ENCODE measurements at places on chromosomes 5 and 9.
A peak's percentile ranks its signal among the peaks of the same experiment; 100 is the strongest.

DNA sequence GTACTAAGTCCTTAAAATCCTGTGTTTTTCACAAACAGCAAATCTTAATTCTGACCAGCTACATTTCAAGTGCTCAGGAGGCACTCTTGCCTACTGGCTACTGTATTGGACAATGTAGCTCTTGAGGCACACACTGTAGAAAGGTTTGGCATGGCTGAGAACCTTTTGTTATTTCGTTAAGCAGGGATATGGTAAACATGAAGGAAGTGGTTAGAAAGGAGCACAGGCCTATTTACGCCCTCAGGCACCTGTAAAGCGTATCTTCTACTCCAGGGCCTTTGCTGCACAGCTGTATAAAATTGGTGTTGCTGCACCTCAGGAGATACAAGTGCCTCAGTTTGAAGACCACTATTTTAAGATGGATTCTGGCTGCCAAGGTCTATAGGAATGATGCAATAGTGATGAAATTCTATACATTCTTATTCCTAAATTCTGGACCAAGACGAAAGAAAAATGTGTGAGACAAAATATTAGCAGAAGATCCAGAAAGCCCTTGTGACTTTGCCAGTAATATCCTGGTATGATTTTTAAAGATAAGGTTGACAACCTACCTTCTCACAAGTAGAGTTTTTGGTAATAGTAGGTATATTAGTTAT lies 9.3 kb upstream of the OTULIN start:
- no peak for DNase-seq

DNA sequence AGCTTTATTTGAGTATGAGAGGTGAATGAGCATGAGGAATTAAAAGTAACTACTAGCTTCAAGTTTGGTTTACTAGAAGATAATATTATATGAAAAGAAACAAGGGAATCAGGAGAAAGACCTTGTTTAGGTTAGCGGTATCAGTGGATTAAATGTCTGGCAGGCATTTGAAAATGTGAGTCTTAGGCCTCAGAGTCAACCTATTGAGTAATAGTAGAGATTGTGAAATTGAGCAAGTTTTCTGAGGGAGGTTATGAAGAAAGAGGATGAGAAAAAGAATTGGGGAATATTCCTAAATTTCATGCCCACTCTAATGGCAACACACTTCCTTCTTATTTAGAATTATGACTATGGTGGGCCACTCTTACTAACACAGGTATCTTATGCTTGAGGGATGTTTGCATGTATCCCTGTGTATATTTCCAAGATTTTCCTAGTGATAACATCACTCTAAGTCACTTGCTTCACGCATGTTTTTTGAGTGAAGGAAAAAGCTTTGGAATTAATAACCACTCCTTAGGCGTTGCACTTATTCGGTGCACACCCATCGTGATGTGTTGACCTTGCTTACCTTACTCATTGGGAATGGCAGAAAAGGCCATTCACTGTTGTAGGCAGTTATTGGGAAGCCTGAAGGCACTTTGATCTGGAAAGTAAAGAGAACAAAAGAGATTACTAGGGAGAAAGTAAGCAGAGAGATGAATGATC lies 8.2 kb upstream of the ELL2 start:
- no peak for DNase-seq

- no peak for DNase-seq
Measured at GRCh38 chr5:17099946-17100345, 117.5 kb upstream of the BASP1 start.

DNA sequence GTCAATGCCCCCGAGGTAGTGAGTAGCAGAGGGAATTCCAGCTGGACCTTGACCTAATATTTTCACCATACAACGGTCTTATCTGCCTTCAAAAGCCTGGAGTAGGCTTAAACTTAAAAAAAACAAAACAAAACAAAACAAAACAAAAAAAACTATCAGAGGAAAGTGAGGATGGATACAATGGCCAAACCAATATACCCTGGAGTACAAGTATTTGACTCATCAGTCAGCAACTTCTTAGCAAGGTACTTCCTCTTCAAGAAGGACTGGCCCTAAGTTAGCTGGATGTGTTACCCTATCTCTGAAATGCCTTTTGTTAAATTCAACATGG lies 160.6 kb upstream of the GNA14 start:
- DNase-seq = no peak

DNA sequence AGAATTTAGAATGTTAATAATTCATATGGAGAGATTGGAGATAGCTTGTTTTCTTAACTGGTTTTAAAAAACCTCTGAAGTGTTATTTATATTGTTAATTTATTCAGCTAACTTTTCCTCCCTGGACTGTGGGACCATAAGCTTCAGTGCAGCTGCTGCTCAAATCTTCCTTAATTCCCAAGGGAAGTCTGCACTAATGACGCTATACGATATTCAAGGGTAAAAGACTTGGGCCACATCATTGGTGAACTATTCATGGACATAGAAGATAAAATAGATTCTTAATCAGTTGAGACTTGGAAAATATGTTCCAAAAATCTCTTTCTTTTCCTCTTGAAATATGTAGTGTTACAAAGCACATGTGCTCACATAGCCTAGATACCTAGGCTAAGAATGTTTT lies 31.1 kb upstream of the GAS1 start:
- DNase-seq = no peak

GRCh38 chr9:76534026-76534425 lies 75.0 kb downstream of the GCNT1 start:
- no peak for DNase-seq

DNA sequence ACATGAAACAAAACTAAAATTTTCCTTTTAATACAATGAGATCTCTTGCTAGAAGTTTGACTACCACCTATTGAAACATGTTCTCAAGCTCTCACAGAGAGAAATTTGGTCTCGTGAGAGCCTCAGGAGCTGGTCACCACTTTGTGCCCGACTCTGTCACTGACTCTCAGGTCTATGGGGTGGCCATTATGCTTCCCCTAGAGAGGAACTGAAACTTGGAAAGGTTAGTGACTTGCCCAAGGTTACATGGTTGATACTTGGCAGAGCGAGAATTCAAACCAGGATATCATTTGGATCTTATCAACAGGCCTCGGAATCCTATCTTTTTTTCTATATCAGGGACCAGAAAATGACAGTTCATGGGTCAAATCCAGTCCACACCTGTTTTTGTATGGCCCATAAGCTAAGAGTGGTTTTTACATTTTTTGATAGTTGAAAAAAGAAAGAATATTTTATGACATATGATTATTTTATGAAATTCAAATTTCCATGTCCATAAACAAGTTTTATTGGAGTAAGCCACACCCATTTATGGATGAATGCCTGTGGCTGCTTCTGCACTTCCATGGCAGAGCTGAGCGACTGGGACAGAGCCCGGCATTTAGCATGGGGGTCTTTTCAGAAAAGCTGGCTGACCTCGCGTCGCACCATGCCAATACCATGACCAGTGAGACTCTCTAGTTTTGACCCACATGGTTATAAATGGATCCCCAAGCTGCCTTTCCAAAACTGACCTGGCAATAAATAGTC lies 44.8 kb upstream of the EQTN start:
- no peak for DNase-seq

GRCh38 chr9:70398145-70398556 lies 16.3 kb downstream of the KLF9 start:
- DNase-seq = no peak

GRCh38 chr5:149675610-149676201 lies 54.4 kb upstream of the PPARGC1B start:
- DNase-seq = peak; percentile 43

- DNase-seq = no peak
Measured at GRCh38 chr9:87039809-87040392, 92.6 kb upstream of the GAS1 start.
